ENCODE measurements at places on chromosomes 2 and 18.
A peak's percentile ranks its signal among the peaks of the same experiment; 100 is the strongest.

DNA sequence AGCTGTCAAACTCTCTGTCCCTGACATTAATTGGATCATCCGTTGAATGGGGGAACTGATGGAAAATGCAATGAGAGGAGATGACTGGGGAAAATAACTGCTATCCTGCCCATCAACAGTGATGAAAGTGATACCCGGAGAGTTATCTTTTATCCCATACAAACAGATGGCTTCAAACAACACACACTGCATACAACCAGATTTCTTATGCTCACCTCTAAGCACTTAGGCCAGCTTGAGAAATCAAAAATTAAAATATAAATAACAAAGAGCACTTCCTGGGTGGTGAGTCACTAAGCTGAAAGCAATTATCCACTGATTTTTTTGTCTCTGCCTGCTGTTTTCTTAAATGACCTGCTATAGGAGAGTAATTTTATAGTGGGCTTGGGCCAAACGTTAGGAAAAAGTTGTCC, 237.6 kb upstream of the RGPD4 start:
- no peak for DNase-seq

DNA sequence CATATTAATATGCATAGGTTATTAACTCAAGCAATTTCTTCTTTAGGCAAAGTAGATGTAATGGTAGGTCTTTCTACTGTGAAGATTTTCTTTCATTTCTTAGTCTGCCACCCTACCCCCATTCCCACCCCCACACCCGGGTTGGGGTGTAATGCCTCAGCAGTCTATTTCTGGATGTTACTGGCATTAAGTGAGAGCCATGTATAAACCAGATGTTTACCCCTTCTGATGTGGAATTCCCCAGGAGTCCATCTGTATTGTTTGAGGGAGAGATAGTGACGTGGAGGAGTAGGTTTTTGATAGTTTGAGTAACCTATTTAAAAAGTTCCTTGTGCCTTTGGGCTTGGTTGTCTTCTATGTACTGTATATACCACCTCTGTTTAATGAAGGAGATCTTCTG, 11.8 kb downstream of the TDRD15 start:
- DNase-seq, result no peak

DNA sequence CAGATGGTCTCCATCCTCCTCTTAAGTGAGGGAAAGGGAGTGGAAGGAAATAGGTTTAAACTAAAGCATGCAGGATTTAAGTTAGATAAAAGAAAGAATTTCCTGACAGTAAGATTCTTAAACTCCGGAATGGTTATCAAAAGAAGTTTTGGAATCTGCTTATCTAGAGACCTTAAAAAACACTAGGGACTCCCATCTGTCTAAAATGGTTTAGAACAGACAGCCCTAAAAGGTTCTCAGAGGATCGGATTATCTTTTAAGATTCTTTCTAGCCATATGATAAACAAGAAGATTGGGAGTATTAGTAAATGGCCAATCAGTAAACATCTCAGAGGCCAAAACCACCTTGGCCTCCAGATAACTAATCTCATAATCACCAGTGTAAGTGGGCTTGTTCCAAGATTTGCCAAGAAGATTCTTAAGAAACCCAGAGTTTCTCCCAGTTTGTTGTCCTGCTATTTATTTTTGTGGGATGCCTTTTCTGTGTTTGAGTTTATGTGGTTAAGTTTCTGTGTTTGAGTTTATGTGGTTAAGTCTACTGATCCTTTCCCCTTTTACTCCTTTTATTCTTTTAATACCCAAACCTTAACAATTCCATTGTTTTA, 314.9 kb upstream of the NRP2 start:
- no peak for DNase-seq

- DNase-seq, result no peak
Measured at GRCh38 chr2:14903709-14904374, 271.3 kb downstream of the LRATD1 start.

GRCh38 chr2:128444816-128445522, 126.3 kb upstream of the HS6ST1 start:
- DNase-seq, result no peak

DNA sequence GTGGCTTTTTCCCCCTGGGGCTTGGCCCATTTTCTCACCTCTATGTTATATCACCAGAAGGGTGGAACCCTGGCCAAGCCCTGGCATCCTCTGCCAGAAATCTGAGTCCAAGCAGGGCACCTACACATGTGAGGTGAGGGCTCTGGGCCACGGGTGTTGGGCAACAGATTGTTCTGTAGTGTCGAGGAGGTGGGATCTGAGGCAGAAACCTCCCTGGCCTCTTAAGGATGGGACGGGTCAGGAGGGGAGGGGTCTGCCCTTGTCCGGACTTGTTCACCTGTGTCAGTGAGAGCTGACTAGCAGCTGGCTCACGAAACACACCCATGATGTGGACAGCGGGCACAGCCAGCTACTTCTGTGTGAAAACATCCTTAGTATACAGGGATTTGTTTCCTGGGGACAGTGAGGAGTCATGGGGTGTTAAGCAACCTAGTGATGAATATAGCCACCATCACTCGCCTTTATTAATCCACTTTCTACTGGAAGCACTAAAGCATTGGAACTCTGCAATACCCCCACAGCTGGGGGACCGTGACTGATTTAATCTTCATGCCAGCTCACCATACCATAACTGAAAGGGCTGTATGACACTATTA, 35.6 kb downstream of the EPAS1 start:
- no peak for DNase-seq

GRCh38 chr2:20425371-20425881, 21.4 kb upstream of the RHOB start:
- DNase-seq, result no peak

DNA sequence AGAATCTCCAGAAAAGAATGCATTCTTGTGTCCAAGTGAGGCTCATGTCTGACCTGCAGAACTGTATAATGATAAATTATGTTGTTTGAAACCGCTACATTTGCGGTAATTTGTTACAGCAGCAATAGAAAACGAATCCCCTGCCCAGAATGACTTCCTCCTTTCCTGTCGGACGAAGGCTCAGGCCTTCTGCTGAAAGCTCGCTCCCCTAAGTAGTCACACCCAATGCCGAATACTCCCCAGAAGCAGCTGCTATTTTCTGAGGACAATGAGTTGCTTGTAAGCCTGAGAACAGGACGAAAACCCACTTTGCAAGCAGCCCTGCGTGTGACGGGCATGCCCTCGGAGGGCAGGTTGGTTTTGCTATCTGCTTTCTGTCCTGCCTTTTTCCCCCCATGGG, 27.7 kb upstream of the PTPN4 start:
- DNase-seq, result no peak

DNA sequence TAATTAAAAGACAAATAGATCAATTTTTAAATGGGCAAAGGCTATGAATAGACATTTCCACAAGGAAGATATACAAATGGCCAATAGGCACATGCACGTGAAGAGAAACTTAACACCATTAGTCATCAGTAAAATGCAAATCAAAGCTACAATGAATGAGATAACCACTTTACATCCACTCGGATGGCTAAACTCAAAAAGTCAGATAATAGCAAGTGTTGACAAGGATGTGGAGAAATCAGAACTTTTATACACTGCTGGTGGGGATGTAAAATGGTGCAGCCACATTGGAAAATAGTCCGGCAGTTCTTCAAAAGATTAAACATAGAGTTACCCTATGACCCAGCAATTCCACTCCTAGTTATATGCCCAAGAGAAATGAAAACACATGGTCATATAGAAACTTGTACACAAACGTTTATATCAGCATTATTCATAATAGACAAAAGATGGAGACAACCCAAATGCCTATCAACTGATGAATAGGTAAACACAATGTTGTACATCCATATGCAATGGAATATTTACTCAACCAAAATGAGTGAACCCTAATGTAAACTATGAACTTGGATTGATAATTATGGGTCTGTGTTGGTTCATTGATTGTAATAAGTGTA, 51.1 kb downstream of the SMAD7 start:
- DNase-seq, result no peak

DNA sequence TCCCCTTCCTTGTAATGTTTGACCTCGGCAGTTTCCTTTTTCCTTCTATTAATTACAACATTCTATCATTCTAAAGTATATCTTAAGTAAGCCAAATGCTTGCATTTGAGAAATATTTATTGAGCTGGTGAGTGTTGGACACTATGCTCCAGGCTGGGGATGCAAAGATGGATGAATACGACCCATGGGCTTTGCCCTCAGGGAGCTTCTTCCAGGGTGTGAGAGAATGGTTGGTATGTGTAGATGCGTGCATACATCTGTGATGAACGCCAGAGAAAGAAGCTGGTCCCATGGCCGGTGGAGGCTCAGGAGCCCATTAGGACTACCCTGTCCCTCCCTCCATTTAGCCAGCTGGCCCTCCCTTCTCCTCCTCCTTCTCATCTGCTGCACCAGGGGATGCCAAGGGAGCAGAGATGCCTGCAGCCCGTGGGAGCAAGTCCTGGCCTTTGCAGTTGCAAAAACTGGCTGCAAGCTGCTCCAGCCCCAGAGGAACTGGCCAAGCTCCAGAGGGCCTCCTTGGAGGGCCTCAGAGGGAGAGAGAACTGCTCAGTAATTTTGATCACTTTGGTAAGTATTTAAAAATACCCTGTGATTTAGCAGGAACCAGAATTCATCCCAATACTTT, 65.7 kb upstream of the FOSL2 start:
- DNase-seq, result peak; percentile 73

- DNase-seq, result no peak
Measured at GRCh38 chr2:106130251-106130998, 63.7 kb downstream of the UXS1 start.

GRCh38 chr2:193315428-193316091, 1120.8 kb upstream of the TMEFF2 start:
- no peak for DNase-seq

DNA sequence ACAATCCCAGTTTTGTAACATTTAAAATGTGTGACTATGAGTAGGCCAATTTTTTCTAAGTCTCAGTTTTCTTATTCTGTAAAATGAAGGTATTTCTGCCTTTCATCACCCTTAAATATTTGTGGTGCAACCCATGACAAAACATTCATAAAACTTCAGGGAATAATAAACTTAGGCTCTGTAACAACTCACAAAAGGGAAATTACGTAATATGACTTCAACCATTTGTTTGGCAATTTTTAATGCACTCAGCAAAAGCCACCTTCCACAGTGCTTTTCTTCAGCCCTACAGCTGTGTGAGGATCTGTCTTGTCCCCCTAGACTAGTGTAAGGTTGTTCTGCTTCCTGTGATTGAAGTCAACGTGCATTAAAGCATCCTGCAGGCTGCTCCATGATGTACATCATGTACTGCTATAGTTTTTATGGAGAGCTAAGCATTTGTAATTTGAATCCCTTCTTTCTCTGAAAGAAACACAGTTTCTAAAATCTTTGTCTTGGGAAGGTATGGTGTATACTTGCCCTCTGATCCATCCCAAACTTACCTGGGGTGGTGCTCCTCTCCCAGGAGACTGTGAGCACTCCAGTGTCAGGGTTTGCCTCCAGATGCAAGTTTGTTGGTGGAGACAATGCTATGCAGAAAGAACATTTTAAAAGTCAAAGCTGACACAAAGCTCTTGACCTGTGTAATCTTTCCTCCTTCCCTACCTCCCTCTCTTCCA, 39.1 kb downstream of the FN1 start:
- no peak for DNase-seq

DNA sequence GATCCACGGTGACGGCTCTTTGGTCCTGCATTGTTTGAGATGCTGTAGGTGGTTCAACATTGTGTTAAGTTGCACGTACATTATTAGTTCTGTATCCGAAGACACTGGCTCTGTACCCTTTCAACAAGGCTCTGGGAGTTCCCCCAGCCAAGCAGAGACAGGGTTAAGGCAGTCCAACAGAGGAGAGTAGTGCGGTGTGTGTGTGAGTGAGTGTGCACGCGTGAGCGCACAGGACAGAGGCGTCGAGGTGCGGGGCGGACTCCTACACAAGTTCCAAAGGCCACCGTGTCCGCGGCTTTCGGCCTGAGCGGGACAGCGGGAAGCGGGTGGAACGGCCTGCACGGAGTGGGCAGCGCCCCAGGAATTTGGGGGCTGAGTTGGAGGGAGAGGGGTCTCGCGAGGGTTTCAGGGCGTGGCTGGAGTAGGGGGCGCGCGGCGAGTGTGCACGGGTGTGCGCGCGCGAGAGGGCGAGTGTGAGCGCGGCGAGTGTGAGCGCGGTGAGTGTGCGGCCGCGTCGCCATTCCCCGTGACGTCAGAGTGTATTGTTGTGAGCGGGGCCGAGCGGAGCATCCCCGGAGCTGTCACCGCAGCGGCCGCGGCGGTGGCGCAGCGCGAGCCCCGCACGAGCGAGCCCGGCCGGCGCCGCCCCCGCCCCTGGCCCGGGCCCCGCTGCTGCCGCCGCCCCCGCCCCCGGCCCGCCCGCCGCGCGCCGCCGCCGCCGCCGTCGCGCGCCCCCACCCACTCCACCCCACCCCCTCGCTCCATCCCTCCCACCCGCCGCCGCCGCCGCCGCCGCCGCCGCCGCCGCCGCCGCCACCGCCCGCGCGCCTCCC, at the start of gene ASXL3:
ASXL3 (plus strand) TSS at position 535 of the 833 bp plus-strand sequence. CDS start 413 bp downstream, outside the sequence.
- DNase-seq, result peak; percentile 20

- DNase-seq, result peak; percentile 25
Measured at GRCh38 chr2:238287737-238288649, at the start of gene PER2. TSS of gene PER2 (minus strand) at chr2:238288610. CDS start at chr2:238277936, 10,674 bp downstream.

GRCh38 chr2:150997702-150998440, 263.8 kb downstream of the RBM43 start:
- peak; percentile 62 for DNase-seq

DNA sequence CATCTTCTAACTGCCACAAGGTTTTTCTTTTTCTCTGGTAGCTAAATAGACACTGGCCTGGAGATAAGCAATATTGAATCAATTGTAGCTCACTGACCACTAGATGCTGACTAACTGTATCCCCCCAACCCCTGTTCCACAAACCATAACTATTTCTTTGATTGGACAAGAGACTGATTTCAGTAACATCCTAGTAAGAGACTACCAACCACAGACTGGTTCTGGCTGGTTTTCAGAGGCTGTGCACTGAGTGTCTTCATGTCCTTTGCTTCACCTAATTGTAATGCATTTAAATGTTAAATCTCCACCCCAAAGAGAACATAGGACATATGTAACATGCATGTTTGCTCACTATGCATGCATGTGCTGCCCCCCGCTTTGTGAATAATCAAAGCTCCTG, 3.2 kb upstream of the AAK1 start:
- no peak for DNase-seq
